ENCODE measurements at places on chromosomes 12 and 14. TPM values are rescaled to one million over a fixed set of nuclear protein-coding genes. Genes with fewer than 3 reads are reported as not detected.

The ERP27 gene
- total RNA-seq: 0.74 TPM

The RHNO1 gene
- 40.9 TPM for total RNA-seq

The TAS2R50 gene
- total RNA-seq: 1.3 TPM

The MAP1LC3B2 gene
- total RNA-seq: not detected

The PRICKLE1 gene
- total RNA-seq: 4.4 TPM

The RTL1 gene
- total RNA-seq: not detected

The EML5 gene
- 0.53 TPM for total RNA-seq

The WNT1 gene
- total RNA-seq: not detected

The RECQL gene
- 72.1 TPM for total RNA-seq

The PTPRO gene
- 0.67 TPM for total RNA-seq

The TEX22 gene
- total RNA-seq: 0.26 TPM

The RASSF9 gene
- 0.11 TPM for total RNA-seq

Data from SK-MEL-5 (cell line).